ENCODE measurements at places on chromosomes 3 and 15. TPM values are rescaled to one million over a fixed set of nuclear protein-coding genes. Genes with fewer than 3 reads are reported as not detected.

GRCh38 chr15:88388686-88389085, 78.5 kb downstream of the MRPL46 start:
- DNase-seq: no peak

GRCh38 chr15:63902671-63903035, 68.9 kb upstream of the HERC1 start:
- no peak for DNase-seq

The PROK2 gene
- polyA plus RNA-seq: 0.40 TPM

GRCh38 chr15:73986055-73986775, 5.9 kb downstream of the STOML1 start:
- no peak for DNase-seq

The CCK gene
- polyA plus RNA-seq: not detected

DNA sequence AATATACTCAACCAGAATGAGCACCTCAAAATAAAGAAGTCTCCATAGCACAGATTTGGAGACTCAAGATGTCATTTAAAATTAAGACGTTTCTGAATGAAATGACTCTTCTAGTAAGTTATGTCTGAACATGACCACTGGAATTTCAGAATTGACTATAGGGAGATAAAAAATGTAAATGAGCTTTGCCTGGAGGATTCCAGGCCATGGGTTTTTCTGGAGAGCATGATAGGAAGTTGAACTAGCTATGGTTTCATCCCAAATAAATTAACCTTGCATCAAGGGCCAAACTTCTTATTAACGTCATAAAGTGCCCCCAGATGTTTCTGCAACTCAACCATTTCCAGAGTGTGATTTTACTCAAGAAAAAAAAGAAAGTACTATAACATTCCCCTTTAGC, 222.6 kb upstream of the NR2F2 start:
- no peak for DNase-seq

DNA sequence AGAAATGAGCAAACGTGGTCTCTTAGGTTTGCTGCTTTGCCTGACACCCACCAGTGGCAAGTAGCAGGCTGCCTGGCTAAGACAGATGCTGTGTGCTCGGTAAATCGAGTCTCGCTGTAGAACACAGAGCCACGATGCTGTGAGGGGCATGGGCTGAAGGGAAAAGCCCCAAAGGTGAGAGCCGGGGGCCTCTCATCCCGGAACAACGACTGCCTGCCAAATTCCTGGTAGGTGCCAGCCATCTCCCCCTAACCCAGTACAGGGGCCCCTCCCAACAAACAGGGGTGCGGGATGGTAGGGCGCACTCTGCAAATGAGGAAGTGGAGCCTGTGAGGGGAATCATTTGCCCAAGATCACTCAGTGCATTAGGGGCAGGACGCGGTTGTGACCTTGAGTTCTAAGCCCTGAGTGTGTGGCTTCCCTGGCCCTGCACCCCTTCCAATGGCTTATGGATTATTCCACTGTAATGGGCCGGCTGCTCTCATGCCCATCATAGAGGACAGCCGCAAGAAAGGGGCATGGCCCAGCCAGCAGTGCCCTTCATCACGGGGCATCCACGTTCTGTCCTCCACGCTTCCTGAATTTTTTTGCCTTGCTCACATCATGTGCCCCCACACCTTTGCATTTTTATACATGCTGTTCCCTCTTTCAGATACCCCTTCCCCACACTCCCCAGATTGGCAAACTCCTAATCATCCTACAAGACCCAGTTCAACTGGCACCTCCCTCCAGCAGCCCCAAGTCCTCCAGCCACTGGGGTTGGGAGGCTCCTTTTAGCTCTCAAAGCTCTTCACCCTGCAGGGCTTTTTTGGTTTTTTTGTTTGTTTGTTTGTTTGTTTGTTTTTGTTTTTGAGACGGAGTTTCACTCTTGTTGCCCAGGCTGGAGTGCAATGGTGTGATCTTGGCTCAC, 125.4 kb downstream of the NUP210 start:
- DNase-seq: no peak
